SK-MEL-5 (cell line): ENCODE measurements at places on chromosomes 6 and 20.

- DNase-seq = no peak
These were observed 4.2 kb downstream of the PSMB9 start for GRCh38 chr6:32858194-32858593.

GRCh38 chr6:143901885-143902750, 37.8 kb downstream of the ZC2HC1B start:
- DNase-seq = no peak

GRCh38 chr6:6057442-6058053, 50.8 kb upstream of the NRN1 start:
- DNase-seq = peak; percentile 88

GRCh38 chr6:30600451-30600961, 16.5 kb downstream of the PPP1R10 start:
- DNase-seq = no peak
